ENCODE measurements at places on chromosomes 1 and 21. TPM values are rescaled to one million over a fixed set of nuclear protein-coding genes. Genes with fewer than 3 reads are reported as not detected.

The KCNJ9 gene
- 0.13 TPM for polyA plus RNA-seq

DNA sequence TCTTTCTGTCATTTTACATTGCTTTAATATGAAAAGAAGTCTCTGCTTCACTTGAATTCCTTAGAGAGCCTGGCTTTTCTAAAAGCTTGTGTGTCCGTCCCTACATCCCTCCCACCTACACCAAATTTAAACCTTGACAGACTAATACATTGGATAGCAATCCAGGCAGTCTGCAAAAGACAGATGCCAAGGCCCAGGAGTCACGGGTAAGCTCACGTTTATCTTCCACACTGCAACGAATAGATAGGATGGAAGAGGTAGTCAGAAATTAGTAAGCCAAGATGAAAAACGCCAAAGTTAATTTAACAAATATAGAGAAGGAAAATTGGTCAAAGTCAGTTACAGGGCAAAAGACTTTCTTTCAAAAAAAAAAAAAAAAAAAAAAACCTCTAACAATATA lies 338.1 kb downstream of the SMYD3 start:
- DNase-seq, result no peak

DNA sequence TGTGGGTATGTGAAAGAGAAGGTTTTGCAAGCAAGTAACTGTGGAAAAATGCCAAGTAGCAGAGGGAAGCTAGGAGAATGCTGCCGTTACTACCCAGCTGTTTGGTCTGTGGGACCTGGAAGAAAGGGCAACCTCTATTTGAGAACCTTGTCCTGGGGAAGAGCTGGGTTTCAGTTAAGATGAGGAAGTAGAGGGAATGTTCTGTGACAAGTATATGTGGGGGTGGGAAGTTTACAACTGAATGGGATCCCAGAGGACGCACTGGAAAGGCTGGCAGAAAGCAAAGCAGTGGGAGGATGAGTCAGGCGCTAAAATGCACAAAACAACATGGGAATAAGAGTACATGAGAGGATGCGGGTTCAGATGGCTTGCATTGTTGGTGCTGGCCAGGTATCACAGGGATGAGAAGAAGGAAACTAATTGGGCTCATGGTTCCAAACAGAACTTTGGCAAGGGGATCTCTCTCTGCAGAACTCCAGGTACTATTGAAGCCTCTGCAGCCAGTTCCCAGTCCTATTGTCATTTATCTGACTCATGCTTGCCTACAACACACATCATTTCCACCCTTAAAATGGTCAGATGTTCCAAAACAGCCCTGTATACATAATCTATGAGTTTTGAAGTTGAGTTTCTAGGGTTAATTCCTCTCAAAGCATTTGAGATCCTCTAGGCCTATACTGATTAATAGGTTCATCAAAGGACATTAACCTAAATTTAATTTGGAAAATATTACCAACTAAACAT lies 88.5 kb upstream of the VAV3 start:
- no peak for DNase-seq

DNA sequence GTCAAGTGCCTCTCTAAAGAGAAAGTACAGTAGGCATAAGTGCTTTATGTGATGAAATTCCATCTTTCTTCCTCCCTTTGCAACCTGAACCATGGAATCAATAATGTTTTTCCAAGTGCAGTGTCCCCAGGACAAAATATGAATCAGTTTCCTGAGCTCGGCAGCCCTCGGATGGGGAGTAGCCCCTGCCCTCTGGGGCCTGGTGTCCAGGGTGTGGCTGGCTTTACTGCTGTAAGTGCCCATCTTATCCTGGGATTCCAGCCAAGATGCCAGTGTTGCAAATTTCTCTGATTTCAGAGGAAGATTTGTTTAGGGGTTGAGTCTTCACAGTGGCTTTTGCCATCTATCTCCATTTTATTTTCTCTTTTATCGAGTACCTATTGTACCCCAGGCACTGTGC lies 40.5 kb upstream of the SRP9 start:
- no peak for DNase-seq

DNA sequence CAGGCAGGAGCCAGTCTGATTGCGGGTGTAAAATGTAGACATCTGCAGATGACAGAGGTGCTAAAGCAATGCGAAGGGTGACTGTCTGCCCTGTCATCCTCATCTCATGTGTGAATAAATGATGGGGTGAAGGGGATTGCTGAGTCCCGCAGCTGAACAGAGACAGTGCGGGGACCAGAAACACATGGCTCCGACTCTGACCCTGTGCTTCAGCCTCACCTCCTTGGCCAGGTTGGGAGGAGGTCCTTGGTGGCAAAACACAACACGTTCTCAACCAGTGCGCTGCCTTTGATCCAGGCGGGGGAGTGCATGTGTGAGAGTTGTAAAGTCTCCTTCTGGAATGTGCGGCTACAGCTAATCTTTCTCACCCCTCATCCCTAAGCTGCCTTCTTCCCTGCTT lies 32.0 kb upstream of the TTC22 start:
- no peak for DNase-seq

- DNase-seq, result no peak
Measured at GRCh38 chr1:15882665-15883064, 35.2 kb downstream of the SPEN start.

DNA sequence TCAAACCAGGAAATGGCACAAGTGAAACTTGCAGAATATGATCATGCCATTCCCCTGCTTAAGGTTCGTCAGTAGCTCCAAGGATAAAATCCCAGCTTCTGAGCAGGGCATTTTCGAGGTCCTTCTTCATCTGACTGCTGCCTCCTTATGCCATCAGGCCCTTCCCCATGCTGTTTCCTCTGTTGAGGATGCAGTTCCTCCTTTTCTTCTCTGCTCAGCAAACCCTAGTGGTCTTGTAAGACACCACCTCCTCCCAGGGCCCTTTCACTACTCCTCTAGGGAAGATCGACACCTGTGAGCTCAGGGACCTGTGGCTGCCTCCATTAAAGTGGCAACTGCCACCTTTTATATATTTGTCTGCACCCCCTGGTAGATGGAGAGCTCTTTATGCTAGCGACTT lies 62.1 kb upstream of the JUN start:
- DNase-seq, result no peak

- DNase-seq, result no peak
Measured at GRCh38 chr1:55378582-55378981, 163.4 kb upstream of the USP24 start.

DNA sequence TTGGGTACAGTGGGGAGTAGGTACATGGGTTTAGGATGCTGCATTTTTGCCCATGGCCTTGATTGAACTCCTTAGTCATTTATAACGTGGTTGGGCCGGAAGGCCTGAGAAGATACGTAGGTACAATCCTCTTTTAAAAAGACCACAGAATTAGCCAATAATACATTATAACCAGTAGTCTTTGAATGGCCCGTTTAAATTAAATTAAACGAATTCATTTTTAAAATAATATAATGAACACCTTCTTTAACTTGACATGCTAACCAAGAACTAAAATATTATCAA lies 20.1 kb upstream of the ADAR start:
- no peak for DNase-seq

All from right renal pelvis (tissue), 4 donors.